Nucleus accumbens (tissue), 56 donors: ENCODE measurements at places on chromosomes 7 and 10.

DNA sequence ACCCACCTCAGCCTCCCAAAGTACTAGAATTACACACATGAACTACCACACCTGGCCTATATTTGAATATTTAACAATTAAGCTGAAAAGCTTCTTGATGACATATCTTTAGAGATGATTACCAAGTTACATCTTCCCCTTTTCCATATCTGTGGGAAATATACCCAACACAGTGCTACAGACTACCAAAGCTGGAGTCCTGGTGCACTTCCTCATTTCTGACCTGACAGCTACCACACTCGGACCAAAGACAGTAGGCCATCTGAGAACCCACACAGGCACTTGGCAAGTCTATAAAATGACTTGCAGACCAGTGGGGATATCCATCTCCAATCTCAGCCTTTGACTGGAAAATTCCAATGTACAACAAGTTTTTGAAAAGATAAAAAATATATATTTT is 270.4 kb upstream of the KLF14 start:
- no peak for DNase-seq

DNA sequence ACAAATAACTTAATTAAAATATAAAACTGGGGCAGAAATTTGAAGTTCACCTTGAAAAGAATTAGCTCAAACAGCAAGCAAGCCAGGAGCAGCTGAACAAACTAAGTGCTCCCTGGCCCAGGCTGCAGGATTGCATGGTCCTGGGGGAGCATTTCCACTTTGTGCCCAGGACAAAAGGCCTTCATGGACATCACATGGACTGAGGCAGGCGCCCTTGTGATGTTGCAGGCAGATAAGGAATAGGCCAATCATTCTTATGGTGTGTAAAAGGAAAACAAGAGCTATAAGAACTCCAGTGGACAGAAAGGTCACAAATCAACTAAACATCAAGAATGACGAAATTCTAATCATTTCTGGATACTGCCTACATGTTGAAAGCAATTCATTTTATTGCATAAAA is 17.5 kb upstream of the TECTB start:
- DNase-seq: no peak

GRCh38 chr7:95686109-95686508 is 86.2 kb upstream of the DYNC1I1 start:
- no peak for DNase-seq

DNA sequence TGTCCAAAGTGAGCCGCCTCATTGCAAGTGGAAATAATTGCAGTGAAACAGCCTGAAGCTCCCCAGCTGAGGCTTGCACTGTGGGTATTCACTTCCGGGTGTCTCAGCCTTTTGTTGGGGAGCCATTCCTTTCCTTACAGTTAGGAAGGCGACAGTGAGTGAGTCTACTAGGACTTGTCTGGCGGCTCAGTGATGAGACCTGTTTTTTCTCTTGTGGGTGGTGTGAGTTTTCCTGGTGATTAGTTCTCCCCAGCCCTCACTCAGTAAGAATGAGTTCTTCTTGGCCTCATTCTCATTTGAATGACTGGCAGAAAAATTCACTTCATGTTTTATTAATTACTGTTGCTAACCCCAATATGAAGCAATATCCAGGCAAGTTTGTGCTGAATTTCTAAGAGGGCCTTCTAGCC is 2.6 kb downstream of the PGAM1 start:
- no peak for DNase-seq

DNA sequence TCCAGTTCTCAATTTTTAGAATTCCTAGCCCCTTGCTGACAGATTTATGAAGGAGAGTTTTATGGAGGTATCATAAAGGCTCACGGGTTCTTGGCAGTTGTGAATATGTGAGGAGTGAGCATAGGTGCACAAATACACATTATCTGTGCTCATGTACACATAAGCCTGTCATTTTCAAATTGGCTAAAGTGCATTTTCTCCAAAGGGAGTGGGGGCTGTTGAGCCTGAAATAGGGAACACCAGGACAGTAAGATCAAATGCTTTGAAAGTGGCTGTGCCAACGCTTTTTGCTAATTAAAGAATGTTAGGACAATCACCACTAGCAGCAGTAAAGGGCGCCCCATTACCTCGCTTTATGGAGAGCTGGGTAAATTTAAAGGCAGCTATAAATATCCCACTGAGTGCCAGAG is 8.3 kb upstream of the LRRC4 start:
- no peak for DNase-seq

DNA sequence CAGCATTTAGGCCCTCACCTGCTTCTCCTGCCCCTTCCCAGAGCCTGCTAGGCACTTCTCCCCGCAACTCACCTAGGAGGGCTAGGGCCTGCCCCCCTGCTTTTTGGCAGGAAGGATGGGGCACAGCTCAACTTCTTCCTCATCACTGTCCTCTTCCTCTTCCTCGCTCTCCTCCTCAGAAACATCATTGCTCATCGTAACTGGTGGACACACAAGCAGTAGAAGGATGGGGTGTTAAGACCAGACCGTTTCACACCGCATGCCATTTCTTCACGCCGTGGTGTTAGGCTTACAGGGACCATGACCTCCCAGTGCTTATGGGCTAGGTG is 1.6 kb downstream of the NPM3 start:
- no peak for DNase-seq

- no peak for DNase-seq
These were observed 10.4 kb downstream of the WASL start for GRCh38 chr7:123738356-123738755.

DNA sequence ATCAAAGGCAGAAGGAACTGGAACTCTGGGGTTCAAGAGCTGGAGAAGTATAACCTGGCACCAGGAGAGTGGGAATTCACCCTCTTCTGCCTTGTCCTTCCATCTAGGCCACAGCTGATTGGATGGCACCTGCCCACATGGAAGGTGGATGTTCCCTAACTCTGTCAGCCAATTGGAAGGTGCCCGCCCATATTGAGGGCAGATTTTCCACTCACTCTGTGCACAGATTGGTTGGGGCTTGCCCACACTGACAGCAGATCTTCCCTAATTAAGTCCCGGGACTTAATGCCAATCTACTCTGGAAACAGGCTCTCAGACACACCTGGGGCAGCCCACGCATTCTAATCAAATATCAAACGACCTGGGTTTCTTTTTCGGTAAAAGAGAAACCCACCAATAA is 1142.3 kb upstream of the CELF2 start:
- DNase-seq: no peak

DNA sequence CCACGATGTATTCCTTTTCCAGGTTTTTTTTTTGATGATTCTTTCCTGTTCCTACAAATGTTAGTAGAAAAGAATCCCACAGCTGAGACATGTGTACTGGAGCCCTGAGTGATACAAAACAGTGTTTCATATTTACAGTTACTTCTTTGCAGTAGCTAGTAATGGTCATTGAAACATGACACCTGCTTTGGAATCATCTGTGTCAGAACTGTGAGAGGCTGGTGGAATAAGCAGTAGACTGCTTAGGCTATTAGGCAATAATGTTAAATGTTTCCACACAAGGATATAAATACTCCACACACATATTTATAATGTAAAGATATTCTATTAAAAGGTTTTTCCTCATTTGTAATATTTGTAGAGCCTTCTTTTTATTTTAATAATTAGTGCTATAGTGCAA is 394.0 kb downstream of the THSD7A start:
- DNase-seq: no peak

- DNase-seq: no peak
These were observed 62.8 kb downstream of the WDR37 start for GRCh38 chr10:1119027-1119426.

GRCh38 chr7:133354546-133355324 is 101.9 kb downstream of the EXOC4 start:
- DNase-seq: no peak

- DNase-seq: no peak
These were observed 47.9 kb upstream of the FOXK1 start for GRCh38 chr7:4634166-4634565.

DNA sequence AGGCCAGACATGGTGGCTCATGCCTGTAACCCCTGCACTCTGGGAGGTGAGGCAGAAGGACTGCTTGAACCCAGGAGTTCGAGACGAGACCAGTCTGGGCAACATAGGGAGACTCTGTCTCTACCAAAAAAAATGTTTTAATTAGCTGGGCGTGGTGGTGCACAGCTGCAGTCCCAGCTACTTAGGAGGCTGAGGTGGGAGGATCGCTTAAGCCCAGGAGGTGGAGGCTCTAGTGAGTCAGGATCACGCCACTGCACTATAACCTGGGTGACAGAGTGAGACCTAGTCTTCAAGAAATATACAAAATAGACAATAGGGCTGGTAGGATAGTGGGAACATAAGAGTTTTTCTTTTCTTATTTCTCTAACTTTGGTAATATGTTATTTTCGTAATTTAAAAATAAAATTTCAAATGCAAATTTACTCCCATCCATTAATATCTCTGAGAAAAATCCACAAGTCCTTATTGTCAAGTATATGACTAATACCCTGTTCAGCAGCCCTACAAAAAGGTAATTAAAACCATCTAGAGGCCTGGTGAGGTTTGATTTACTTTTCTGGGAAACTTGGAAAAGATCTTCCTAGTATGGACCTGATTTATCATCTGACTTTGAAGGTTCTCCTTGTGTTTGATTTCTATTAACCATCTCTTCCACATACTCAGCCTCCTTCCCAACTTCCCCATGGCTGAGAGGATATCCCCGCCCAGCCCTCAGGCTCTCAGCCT is 50.0 kb downstream of the CREB3L2 start:
- no peak for DNase-seq

GRCh38 chr10:62021128-62021665 is 119.7 kb downstream of the ARID5B start:
- no peak for DNase-seq

GRCh38 chr10:30527623-30528428 is 93.8 kb downstream of the MAP3K8 start:
- DNase-seq: no peak

DNA sequence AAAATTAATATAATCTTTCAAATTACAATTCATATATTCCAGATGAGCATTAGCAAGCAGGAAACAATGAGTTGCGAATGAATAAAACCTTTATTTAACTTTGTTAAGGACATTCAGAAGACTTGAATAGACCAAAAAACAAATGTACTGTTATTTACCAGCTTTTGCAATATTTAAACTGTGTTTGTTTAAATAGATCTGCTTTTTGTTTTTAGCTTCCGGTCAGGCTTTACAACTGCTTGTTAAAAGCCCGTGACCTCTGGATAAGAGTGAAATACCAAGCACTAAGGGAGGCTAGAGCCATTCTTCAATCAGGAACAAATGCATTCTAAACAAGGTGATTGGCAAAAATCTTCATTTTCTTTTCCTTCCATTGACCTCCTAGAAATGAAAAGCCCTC is 184.9 kb upstream of the GNAI1 start:
- DNase-seq: no peak

DNA sequence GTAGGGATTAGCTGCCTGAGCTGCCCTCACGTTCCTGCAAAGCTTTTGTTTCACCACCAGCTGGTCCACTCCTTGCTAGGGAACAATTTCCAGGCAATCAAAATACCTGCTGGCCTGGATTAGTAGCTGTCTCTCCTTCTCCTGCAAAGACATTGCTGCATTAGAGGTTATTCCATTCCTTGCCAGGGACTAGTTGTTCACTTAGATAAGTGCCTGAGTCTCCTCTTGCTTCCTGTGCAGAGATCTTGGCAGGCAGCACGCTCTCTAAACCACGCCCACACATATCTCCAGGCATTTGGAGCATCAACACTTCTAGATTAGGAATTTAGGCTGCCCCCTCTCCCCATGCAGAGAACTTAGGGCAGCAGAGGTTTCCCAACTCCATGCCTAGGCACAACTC is 150.4 kb upstream of the SMIM30 start:
- DNase-seq: no peak

DNA sequence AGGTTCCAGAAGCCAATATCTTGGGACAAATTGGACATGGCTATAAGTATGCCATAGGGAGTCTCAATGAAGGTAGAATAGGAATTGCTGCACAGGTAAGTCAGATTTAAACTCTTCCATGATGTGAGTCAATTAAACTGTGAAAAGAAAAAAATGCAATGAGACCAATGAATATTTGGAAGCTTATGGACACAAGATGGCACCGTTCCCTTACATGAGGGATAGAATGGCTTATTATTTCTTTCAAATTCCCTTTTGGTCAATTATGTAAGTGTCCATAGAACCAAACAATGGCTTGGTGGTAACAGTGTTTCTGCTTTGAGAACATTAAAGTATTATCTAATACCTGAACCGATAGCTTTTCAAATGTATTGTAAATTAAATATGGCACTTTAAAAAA is 35.6 kb downstream of the ACADSB start:
- DNase-seq: no peak
